Activated naive CD8-positive, alpha-beta T cell treated with anti-CD3 and anti-CD28 coated beads for 36 hours (primary cell): ENCODE measurements at places on chromosomes 16 and 17. TPM values are rescaled to one million over a fixed set of nuclear protein-coding genes. Genes with fewer than 3 reads are reported as not detected.

GRCh38 chr17:82126556-82127314 lies 28.7 kb upstream of the FASN start:
- peak; percentile 72 for DNase-seq

DNA sequence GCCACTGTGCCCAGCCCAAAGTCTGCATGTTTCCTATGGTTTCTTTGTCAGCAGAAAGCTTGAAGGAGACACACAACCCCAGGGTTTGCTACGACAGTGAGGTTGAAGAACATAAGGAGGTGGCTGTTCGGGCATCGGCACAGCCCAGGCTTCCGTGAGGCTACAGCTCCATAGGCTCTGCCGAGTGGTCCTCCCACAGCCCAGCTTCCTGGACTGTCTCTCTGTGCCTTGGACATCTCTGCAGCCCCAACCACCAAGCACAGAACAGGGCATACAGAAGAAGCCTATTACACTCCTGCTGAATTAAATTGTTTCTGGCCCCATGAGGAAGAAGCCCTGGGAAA lies 3.2 kb upstream of the HAP1 start:
- no peak for DNase-seq

- DNase-seq: no peak
Measured at GRCh38 chr17:1999557-2000251, 25.4 kb downstream of the RTN4RL1 start.

- no peak for DNase-seq
Measured at GRCh38 chr16:84815462-84815861, 4.3 kb upstream of the CRISPLD2 start.

DNA sequence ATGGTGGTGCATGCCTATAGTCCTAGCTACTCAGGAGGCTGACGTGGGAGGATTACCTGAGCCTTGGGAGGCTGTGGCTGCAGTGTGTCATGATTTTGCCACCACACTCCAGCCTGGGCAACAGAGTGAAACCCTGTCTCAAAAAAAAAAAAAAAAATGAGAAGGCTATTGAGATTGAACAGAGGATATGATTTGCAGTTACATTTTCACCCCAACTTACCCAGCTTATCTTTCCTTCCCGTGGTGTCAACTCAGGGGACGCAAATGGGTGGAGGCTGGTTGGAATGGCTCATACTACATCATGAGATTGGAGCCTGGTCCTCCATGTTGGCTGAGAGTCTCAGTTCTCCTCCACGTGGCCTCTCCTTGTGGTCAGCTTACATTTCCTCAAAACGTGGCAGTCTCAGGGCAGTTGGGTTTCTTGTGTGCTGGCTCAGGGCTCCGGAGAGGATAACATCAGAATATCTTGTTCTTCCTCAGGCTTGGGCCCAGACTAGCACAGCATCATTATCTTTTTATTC lies 17.2 kb upstream of the NSMCE1 start:
- no peak for DNase-seq

GRCh38 chr16:80309178-80309577 lies 231.6 kb upstream of the DYNLRB2 start:
- no peak for DNase-seq

- DNase-seq: no peak
Measured at GRCh38 chr17:15154618-15155017, 110.5 kb downstream of the PMP22 start.

DNA sequence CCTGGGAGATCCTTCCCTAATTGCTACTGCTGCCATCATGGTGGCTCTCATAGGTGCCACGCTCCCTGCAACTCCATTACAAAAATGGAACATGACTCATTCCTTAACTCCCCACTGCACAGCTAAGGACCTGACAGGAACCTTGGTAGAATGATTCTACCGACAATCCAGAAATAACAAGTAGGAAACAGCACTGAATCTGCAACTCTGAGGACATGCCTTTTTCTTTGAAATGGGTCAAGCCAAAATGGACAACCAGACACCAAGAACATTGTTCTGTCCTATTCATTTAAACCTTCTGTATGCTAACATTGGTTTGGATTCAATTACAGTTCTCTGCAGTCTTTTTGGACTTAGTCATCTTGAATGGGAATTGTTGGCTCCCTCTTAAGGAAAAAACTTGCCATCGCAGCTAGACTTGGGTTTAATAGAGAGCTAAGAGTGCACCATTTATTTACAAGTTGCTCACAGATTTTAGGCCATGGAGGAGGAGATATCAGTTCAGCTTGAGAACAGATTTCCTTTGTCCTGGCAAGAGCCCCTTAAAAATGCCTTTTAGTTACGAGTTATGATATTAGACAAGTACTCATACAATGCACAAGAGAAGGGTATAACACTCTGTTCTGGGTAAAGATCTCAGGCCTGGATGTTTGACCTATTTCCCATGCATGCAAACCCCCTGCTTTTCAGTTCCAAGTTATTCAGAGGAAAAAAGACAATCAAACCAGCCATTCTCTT lies 20.9 kb upstream of the NSRP1 start:
- DNase-seq: no peak

GRCh38 chr17:32157225-32157624 lies 14.9 kb downstream of the RHOT1 start:
- no peak for DNase-seq

- DNase-seq: no peak
Measured at GRCh38 chr16:23979982-23980381, 144.2 kb downstream of the PRKCB start.

GRCh38 chr16:12060751-12061150 lies 84.2 kb downstream of the SNX29 start:
- DNase-seq: no peak

DNA sequence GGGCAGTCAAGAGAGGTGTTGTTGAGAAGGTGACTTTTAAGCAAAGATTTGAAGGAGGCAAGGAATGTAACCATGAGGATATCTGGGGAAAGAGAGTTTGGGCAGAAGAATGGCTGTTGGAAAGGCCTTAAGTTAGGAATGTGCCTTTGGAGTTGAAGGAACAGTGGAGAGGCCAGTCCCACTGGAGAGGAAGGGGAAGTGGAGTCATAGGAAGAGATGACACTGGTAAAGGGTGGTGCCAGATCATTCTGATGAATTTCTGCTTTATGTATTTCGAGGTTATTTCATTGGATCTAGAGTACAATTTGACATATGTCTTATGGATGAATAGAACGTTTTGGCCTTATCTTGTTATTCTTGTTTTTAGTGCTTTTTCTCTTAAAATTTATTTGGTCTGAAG lies 93.5 kb downstream of the WWP2 start:
- no peak for DNase-seq

DNA sequence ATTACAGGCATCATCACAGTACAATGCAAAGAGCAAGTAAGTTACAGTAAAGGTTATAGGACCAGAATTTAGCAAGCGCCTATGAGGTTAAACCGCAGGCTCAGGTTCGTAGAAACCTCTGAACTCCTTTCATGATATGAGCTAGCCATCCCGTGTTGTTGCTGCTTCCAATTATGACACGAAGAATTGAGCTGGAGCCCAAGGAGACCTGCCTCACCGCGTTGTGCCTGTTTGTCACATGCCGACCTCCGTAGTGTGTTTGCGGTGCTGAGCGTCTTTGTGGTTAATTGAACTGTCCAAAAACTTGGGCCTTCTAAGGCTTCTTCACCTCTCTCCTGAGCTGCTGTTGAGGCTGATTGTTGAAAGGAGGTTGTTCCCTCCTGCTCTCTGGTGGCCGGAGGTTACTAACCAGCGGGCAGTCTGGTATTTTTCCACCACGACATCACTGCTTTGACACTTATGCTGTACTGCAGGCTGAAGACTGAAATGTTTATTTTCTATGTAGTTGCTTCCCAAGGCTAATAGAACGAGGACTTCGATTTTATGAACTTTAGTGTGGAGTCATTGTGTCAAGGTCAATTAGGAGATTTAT lies 67.5 kb downstream of the SEC14L1 start:
- DNase-seq: no peak

DNA sequence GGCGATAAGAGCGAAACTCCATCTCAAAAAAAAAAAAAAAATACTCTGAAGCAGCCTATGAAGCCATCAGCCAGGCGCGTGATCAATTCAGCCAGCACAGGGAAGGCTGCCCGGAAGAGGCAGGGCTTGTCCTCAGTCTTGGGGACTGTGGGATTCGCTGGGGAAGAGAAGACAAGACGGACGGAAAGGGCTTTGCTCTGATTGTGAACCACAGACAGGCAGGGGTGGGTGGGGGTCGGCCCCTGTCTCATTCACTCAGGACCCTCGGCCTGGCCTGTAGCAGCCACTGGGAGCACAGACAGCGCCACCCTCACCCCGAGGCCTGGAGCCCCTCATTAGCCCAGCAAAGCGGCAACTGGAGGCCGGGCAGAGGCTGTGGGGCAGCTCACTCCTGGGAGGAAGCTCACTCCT lies 37.2 kb downstream of the ABR start:
- no peak for DNase-seq

DNA sequence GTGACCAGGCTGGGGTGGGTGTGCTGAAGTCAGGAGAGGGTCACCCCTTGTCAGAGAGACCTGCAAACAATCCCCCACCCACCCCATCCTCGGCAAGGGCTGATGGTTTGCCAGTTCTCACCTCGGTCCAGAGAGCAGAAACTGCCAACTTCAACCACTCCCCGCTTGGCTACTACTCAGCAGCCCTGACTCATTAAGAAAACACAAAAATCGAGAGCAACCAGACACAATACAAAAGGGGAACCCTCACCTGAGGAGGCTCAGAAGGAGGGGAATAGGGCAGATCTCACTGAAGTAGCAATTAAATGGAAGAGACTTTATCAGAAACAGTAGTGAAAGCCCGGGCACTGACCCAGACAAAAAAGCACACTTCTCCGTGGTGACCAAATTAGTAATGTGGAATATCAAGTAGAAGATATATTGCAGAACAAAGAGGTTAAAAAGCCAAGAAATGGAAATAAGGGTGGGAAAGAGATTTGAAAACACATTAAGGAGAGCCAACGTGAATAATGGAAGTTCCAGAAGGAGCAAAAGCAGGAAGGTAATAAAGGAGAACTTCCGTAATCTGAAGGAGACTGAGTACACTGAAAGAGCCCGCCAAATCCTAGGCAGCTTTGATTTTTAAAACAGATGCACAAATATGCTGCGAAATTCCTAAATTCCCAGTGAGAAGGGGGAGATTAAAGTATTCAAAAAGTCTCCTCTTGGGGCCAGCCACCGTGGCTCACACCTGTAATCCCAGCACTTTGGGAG lies 23.6 kb downstream of the CENPV start:
- no peak for DNase-seq

- no peak for DNase-seq
Measured at GRCh38 chr17:62892061-62892675, 73.9 kb upstream of the TANC2 start.

The TBC1D3C gene
- total RNA-seq: 0.86 TPM

The NLRC3 gene
- 12.5 TPM for total RNA-seq

The ABCA9 gene
- not detected for total RNA-seq

The FAM20A gene
- total RNA-seq: not detected

The CBFA2T3 gene
- total RNA-seq: 0.56 TPM

The RAB26 gene
- total RNA-seq: 0.26 TPM

The KRTAP4-9 gene
- total RNA-seq: not detected

The TMEM114 gene
- not detected for total RNA-seq

The C16orf92 gene
- total RNA-seq: not detected
